Cardiac septum (tissue), 1 donor: ENCODE measurements at places on chromosomes 1 and 21. TPM values are rescaled to one million over a fixed set of nuclear protein-coding genes. Genes with fewer than 3 reads are reported as not detected.

Gene CSF3R
- total RNA-seq, result 11.8 TPM

Gene C8A
- not detected for total RNA-seq

Gene SPOCD1
- 0.19 TPM for total RNA-seq

Gene ERO1B
- 5.8 TPM for total RNA-seq

Gene ITLN1
- total RNA-seq, result 0.27 TPM

Gene TRIM45
- total RNA-seq, result 8.9 TPM

Gene IFNAR2
- total RNA-seq, result 14.4 TPM

Gene PTPN14
- total RNA-seq, result 67.7 TPM

Gene TMEM82
- not detected for total RNA-seq
